ENCODE measurements at places on chromosomes 12 and 14.

- no peak for DNase-seq
Measured at GRCh38 chr14:34592623-34593022, 37.3 kb downstream of the SNX6 start.

GRCh38 chr14:76924371-76925096 lies 98.3 kb downstream of the LRRC74A start:
- peak; percentile 74 for DNase-seq

DNA sequence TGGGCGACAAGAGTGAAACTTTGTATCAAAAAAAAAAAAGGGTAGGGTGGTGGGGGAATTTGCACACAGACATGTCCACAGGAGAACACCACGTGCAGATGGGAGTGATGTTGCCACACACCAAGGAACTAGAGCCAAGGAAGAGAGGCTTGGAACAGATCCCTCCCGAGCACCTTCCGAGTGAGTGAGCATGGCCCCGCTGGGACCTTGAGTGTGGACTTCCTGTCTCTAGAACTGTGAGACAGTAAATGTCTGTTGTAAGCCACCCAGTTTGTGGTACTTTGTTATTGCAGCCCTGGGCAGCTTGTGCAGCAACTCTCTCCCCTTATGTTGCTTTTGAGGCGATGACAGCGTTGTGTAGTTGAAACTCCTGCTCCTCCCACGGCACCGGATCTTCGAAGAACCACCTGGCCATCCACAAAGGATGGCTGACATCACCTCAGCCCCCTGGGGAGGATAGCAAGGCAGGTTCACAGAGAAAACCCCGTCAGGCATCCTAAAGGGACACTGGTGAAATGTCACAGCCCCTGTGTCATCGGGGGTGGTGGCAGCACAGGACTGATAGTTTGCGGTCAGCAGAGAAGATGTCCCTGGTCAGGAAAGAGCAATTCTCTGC lies 54.7 kb upstream of the PLEKHG3 start:
- no peak for DNase-seq

DNA sequence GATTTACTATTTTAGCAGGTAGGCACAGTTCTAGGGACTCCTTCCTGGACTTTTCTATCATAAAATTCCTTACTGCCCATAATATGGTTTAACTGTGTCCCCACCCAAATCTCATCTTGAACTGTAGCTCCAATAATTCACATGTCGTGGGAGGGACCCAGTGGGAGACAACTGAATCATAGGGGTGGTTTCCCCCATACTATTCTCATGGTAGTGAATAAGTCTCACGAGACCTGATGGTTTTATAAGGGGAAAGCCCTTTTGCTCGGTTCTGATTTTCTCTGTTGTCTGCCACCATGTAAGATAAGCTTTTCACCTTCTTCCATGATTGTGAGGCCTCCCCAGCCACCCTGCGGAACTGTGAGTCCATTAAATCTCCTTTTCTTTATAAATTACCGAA lies 10.0 kb upstream of the ETV6 start:
- no peak for DNase-seq

DNA sequence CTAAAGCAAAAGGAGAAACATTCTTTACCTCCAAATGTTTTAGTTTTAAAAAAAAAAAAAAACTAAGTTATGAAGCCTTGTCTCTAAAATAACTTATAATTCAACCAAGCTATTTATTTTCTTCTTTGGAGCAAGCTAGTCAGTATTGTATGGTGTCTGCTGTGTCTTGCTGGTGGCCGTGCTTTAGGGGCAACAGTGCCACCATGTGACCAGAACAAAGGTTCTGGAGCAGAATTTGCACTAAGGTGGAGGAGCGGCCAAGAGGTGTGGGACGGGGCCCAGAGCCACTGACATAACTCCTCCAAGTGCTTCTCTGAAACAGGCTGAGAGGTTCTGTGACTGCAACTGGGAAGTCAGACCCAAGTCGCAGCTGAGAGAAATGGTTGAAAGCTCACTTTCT lies 4.5 kb downstream of the FICD start:
- no peak for DNase-seq

- peak; percentile 89 for DNase-seq
Measured at GRCh38 chr14:74712499-74713394, at the start of the genes AREL1 and FCF1. Gene AREL1, minus strand, starts transcription at chr14:74713080. Its CDS starts 27,465 bp downstream, at chr14:74685615. Gene FCF1, plus strand, starts transcription at chr14:74713144. Its CDS starts 54 bp downstream, at chr14:74713198.

DNA sequence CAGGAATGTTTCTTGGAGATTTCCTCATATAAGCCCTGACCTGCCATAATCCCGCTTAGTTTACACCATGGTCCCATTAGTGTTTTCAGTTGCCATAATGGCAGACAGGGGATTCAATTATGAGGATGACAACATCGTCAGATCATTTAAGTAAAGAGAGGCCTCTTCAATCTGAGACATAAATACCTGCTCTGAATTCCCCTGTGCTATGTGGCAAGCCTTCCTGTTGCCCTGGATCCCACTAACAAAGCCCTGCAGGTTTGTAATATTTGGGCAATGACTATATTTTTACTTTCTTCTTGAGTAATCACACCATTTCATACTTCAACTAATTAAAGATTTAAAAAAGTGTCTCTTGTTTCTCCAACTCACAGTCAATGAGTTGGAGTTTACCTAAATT lies 108.9 kb downstream of the TRAFD1 start:
- no peak for DNase-seq

- no peak for DNase-seq
Measured at GRCh38 chr12:52442600-52443061, 8.5 kb upstream of the KRT75 start.

DNA sequence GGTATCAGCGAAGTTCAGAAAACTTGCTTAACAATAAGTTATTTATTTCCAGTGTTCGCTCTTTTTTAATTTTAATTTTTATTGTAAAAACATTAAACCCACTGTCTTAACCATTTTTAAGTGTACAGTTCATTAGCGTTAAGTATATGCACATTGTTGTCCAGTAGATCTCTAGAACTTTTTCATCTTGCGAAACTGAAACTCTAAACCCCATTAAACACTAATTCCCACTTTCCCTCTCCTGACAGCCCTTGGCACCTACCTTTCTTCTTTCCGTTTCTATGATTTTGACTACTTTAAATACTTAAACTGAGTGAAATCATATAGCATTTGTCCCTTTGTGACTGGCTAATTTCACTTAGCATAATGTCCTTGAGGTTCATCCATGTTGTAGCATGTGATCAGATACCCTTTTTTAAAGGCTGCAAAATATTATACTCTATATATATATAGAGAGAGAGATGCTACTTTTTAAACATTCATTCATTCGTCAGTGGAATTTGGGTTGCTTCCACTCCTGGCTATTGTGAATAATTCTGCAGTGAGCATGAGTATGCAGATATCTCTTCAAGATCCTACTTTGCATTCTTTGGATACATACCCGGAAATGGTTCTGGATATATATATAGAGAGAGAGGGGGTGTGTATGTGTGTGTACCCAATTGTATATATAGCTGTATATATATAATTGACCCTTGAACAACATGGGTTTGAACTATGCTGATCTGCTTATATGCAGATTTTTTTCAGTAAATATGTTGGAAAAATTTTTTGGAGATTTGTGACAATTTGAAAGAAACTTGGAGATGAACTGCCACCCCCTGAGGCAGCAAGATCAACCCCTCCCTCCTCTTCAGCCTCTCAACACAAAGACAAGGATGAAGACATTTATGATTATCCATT lies 74.7 kb upstream of the EVL start:
- no peak for DNase-seq

DNA sequence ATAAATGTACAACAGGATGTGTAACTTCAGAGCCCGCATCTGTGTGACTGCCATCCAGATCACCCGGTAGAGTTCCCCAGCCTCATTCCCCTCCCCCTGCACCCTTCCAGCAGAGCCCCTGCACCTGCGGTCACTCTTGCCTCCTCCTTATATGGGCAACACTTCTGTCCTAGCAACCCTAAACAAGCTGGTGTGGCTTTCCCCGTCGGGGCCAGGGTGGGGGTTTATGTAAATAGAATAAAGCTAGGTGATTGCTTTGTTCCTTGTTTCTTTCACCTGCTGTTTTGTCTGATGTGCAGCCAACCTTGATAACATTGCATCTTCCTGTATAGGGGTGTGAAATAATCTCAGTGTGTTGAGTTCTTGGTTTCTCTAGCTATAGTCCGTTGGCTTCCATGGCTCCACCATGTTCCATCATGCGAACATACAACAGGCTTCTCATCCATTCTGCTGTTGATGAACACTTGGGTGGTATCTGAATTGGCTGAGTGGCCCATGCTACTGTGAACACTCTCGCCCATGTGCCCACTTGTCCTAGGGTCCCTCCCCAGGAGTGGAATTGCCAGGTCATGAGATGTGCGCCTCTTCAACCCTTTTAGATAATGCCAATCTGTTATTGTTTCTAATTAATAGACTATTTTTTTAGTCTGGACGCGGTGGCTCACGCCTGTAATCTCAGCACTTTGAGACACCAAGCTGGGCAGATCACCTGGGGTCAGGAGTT lies 102.2 kb downstream of the KIF26A start:
- peak; percentile 11 for DNase-seq

- DNase-seq = peak; percentile 88
Measured at GRCh38 chr14:104677512-104678332, 11.7 kb upstream of the INF2 start.

DNA sequence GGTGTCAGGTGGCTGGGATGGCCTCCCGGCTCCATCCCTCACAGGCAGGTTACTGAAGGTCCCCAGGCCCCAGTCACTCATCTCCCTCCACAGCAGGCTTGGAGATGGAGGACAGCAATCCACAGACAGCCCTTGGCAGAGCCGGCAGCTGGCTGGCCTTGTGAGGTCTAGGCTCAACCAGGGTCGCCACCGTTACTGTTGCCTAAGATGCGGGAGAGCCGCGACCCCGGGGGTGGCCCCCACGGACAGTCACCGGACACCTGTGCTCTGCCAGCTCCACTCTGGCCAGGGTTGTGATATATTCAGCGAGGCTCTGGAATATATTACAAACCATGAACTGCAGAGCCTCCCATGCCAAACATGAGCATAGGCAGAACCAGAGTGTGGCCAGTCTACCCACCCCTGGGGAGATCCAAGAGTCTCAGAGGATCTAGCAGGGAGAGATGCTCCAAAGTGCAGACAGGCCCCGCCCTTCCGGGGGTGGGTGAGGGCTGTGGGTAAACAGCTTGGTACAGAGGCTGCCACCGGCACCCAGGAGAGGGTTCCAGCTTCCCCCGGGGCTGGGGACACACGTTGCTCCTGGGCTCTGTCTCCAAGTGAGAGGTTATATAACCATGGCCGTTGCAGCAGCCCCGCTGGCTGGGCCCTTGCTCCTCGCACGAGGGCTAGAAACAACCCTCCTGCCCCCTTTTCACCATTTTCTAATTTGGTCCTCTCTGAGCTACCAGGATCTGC lies 55.9 kb upstream of the DIO3 start:
- DNase-seq = no peak

DNA sequence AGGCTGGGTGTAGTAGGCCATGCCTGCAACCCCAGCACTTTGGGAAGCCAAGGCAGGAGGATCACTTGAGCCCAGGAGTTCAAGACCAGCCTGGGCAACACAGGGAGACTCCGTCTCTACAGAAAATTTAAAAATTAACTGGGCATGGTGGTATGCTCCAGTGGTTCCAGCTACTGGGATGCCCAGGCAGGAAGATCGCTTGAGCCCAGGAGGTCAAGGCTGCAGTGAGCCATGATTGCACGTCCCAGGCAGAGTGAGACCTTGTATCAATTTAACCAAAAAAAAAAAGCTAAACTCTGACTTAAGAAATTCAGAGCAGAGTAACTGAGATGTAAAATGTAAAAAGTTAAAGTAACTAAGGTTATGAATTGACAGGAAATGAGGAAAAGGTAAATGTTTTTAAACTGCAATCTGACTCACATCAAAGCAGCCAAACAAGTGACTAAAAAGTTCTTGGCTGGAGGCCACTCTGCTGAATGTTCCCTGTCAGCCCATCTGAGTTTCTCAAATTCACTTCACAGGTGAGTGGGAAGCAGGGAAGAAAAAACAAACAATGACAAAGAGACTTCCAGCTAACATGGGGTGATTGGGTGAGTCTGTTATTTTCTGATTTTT lies 21.3 kb downstream of the PRKD1 start:
- DNase-seq = no peak

GRCh38 chr12:16785524-16785923 lies 179.6 kb upstream of the LMO3 start:
- DNase-seq = no peak

DNA sequence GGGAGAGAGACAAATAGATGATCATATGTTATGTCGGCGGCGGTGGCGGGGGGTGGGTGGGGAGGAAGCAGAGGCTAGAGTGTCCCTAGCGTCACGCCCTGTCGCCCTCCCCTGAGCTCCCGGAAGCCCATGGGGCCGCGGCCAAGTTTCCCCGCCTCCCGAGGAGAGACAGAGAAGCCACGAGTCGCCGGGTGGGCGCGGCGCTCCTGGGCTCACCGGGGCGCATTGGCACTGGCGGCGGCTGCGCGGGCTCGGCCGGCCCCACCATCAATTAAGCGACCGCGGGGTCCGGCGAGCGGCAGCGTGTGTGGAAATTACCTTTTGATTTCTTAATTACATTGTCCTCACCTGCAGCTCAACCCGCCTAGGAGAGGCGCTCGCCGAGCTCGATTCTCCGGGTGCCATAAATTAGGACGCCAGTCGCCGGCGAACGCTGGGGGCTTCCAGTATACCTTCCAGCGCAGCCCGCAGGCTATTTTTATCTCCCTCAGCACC lies 119.9 kb upstream of the LHX5 start:
- no peak for DNase-seq

- peak; percentile 80 for DNase-seq
Measured at GRCh38 chr14:75654127-75654732, 6.4 kb downstream of the ERG28 start.

- DNase-seq = no peak
Measured at GRCh38 chr12:45962553-45963325, 27.6 kb downstream of the SCAF11 start.

DNA sequence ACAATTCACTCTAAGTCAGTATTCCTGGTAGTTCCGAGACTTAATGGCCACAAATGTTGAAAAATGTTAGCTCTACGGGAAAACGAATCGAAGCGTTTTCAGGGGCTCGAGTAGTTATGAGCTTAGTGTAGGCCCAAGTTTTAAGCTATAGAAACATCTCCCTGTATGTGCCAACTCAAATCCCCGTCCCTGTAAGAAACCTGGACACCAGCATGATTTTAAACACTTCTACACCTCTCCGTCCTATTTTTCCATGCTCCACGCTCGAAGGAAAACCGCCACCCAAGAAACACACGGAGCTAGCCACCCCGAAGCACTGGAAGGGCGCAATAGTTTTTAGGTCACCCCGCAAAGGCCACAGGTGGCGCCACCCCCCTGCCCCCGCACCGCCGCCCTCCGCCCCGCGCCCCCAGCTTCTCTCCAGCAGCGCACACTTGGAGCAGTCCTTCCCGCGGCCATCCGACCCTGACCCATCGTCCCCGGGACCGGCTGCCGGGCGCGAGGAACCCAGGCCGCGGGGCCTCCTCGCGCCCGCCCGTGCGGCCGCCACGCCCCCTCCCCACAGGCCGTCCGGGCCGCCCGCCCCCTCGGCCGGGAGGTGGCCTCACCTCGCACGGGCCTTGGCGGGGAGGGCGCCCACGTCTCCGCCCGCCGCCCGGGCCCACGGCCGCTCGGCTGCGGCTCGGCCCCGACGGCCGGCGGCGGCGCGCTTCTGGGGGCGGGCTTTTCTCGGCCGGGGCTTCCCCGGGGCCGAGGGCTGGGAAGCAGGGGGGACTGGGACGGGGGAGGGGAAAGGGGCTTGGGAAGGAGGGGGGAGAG lies 522 bp downstream of the R3HDM2 start:
- DNase-seq = no peak

All from left hindlimb (tissue), 1 donor.